NCI-H1436 (cell line): ENCODE measurements at places on chromosomes 11 and 22.
A peak's percentile ranks its signal among the peaks of the same experiment; 100 is the strongest.

DNA sequence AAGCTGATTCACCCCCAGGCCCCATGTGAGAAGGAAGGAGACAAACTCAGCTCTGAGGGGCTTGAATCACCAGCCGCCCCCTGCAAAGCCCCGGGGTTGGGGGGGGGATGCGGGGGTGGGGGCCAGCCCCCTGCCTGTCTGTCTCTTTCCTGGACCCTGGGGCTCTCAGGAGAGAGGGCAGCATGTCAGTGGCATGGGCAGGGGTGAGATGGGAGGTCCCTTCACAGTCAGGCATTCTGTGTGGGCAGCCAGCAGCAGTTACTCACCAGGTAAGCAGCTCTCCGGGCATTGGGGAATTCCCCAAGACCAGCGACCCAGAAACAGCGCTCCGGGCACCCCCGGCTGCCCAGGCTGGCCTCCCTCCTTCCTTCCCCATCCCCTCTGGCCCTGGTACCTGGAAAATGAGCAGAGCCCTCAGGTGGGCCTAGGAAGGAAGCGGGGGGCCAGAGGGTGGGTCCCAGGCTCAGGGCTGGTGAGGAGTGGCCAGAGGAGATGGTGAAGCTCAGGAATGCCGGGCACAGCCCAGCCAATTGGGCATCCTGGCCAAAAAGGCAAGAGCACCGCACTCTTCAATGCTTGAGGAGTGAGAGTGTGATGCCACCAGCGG, 4.2 kb upstream of the LIF start:
- no peak for DNase-seq

- DNase-seq, result no peak
Observed at GRCh38 chr11:70203751-70204465, 812 bp downstream of the FADD start.

DNA sequence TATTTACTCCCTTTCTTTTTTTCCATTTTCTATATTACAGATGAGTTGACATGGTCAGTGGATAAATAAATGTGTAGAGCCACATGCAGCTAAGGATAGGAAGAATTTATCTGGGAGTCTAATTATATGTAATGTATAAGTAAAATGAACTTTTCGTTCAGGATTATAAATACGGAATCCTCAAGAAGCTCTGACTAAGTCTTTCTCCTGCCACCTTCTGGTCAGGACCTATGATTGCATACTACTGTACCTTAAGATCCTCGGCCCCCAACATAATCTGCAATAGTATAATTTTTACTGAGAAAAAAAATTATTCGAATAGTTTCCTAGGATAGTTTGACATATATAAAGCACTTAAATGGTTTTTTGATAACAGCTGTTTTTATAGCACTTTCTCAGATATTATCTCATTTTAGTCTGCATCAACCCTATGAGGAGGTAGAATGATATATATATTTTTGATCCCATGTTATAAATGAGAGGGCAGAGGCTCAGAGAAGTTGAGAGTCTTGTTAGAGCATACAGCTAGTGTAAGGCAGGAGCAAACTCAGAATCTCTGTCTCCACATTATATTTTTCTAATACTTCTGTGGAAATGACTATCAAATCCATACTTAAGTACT, 36.1 kb downstream of the CCDC90B start:
- DNase-seq, result peak; percentile 17

GRCh38 chr11:130999086-130999485, 82.8 kb upstream of the SNX19 start:
- no peak for DNase-seq

GRCh38 chr11:120210626-120211521, at the start of gene OAF:
OAF (plus strand) TSS chr11:120211032; CDS start chr11:120211280, 248 bp downstream.
- DNase-seq, result peak; percentile 6
